Renal pelvis (tissue), 12 donors: ENCODE measurements at places on chromosomes 4 and X. TPM values are rescaled to one million over a fixed set of nuclear protein-coding genes. Genes with fewer than 3 reads are reported as not detected.

Gene MAGEA8
- polyA plus RNA-seq = 0.73 TPM

GRCh38 chr4:175435381-175435783 is 376.7 kb downstream of the GPM6A start:
- peak; percentile 10 for DNase-seq

- no peak for DNase-seq
These were observed 219.2 kb downstream of the ARAP2 start for GRCh38 chr4:36024901-36025660.

Gene TBC1D8B
- 5.9 TPM for polyA plus RNA-seq

- no peak for DNase-seq
These were observed 233.3 kb downstream of the STPG2 start for GRCh38 chr4:97910005-97910404.

GRCh38 chr4:168618577-168619265 is 121.9 kb downstream of the PALLD start:
- no peak for DNase-seq

DNA sequence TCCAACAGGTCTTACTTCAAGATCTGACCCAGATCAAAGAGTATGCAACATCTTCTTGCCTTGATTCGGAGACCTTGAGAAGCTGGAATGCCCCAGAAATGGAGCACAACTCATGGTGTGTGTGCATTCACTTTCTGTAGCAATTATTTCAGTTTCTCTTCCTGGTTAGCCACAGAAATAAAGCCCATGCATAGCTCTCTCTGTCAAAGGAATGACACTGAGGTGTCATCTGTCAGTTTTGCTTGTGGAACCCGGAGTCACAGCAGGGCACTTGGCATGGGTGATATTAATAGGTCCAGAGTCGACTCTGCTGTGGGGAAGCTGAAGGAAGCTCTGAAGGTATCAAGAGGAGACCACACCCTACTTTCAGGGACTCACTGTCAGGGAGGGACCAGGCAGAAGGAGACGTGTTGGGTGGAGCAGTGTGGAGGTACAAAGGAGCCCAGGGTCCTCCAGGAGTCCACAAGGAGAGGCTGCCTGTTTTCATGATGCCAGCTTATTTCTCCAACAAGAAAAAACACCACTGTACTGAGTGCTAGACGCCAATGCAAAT is 10.7 kb downstream of the CLNK start:
- DNase-seq = no peak
